Glutamatergic neuron (in vitro differentiated cells): ENCODE measurements at places on chromosomes 16 and 17.
A peak's percentile ranks its signal among the peaks of the same experiment; 100 is the strongest.

- no peak for DNase-seq
Measured at GRCh38 chr17:40284085-40284713, 3.5 kb upstream of the CDC6 start.

- DNase-seq = no peak
Measured at GRCh38 chr17:6660805-6661463, 9.4 kb downstream of the C17orf100 start.

- no peak for DNase-seq
Measured at GRCh38 chr16:53581784-53582183, 78.8 kb upstream of the AKTIP start.

- DNase-seq = no peak
Measured at GRCh38 chr17:28963841-28964240, 12.5 kb upstream of the PHF12 start.

DNA sequence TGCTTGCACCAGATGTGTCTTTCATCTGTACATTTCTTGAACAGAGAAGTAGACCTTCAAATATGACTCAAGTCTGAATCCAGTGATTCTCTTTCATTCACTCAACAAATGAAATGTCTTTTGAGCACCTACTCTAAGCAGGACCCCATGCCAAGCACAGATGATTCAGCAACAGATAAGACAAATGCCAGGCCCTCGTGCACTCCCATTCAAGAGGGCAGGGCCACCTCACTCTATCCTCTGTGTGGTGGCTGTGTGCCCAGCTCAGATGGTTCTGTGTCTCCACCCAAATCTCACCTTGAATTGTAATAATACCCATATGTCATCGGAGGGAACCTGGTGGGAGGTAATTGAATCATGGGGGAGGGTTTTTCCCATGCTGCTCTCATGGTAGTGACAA is 74.1 kb upstream of the NKD1 start:
- DNase-seq = no peak

GRCh38 chr17:4788807-4789700 is at the start of gene GLTPD2:
GLTPD2 (plus strand) TSS chr17:4788964; CDS start chr17:4789012, 48 bp downstream.
- DNase-seq = peak; percentile 37

GRCh38 chr17:82441691-82442487 is 8.7 kb downstream of the CYBC1 start:
- DNase-seq = no peak

DNA sequence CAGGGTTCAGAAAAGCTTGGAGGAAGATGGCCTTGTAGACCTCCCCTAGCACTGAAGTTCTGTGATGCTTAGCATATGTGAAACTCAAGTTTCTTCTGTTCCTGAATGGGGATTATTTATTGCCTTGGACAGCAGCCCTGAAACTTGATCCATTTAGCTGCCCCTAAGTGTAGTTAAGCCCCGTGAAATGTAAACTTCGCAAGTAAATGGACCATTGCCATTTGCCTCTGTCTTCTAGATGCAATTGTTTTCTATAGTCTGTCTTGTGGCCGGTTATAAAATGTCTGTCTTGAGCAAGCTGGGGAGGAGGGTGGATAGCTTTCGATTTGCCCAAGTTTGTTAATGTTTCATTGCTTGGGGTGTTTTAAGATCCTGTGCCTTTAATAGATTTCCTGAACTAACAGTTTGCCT is 261.8 kb downstream of the CDH13 start:
- DNase-seq = no peak

DNA sequence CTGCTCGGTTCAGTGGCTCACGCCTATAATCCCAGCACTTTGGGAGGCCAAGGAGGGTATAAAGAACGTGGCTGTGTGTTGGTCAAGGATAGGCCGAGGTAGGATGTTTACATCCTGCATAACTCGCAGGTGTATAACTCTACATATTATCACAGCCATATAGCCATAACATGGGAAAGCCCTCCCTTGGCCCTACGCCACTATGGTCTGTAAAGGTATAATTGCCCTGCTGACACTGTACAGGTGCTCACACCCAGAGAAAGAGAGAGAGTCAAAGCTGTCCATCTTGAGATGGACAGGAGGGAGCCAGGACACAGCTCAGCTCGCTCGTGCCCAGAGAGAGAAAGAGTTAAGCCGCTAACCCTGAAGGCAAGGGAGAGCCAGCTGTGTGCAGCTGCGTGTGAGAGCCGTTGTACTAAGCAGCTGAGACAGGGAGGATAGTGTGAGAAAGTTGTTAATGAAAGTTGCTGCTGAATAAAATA is 30.4 kb upstream of the DHX8 start:
- DNase-seq = no peak

DNA sequence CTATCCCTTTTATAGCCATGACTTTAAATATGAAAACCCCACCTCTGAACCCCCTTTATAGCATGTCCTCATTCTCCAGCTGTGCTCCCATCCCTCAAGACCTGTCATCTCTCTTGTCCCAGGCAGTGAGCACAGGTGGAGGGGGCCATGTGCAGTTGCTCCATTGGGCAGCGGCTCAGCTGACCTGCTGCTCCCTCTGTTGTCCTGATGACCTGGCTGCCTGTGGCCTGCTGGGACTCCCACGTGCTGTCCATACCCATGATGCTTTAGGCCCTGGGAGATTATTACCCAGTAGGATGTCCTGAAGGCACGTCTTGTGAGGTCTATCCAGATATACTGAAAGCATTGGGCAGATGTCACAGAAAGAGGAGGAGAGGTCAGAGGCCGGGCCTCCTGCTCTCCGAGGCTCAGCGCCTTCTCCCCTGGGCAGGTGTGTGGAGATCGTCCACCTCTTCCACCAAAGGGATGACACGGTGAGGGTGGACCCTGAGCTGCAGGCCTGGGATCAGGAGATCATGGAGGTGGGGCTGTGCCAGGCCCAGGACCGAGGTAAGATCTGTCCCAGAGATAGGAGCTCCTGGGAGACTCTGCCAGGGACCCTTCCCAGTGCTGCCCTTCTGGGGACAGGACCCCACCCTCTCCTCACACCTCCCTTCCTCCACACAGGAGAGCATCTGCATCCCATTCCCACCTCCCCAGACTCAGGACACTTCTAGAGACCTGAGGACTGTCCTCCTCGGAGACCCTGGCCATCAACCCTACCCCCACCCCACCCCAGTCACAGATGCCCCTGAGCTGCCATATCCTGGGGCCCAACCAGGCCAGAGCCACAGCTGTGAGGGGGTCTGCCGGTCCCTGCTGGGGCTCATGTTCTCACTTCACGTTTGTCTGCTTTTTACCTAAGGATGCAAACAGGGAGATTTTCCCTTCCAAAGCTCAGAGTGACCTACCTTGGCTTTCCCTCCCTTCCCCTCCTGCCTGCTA is 58.0 kb downstream of the GOSR1 start:
- DNase-seq = no peak

DNA sequence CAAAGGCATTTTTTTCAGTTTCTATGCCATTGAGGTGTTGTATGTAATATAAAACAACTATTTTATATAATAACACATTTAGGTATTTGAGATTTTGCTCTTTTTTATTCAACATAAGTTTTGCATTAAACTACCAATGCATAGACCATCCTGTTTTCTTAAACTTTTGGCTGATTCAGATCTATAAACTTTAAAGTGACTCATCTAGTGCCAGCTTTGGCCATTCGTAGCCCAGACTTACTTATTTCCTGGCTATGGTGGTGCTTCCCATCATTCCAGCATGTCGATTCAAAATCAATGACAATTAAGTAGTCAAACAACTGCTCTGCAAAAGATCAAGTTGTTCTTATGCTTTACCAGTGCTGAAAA is 3.1 kb downstream of the ERI2 start:
- DNase-seq = no peak

DNA sequence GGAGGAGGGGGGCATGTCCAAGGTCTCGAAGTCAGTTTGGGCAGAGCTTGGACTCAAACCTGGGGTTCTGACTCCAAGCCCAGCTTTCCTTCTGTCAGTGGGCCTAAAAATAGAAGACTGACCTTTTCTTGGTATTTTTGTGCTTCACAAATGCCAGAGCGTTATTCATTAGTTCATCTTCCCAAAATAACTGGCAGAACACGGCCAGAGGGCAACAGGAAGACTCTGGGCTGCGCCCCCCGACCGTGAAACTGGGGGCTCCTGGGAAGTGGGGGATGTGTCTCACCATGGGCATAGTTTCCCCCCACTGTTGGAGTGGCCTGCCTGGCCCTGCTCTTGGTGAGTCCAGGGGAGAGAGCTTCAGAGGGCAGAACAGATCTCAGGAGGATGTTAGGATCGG is 94.0 kb downstream of the SOCS1 start:
- no peak for DNase-seq

GRCh38 chr17:21453144-21453898 is 77.2 kb downstream of the KCNJ12 start:
- peak; percentile 84 for DNase-seq

DNA sequence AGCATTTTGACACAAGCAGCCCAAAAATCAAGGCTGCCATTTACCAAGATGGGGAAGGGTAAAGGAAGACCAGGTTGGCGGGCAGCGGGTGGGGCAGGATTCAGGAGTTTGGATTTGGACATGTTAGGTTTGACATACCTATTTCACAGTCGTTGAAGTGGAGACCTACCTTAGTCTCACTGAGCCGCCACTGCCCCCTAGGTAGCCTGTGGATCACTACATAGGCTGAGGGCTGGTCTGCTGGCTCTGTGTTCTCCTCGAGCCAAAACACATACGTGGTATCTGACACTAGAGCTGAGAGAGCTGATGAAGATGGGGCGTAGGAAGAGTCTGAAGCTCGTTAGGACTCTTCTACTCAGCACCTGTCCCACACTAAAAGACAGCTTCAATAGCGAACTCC is 115.1 kb downstream of the HIC1 start:
- DNase-seq = no peak

GRCh38 chr16:28189245-28189644 is 22.5 kb downstream of the XPO6 start:
- DNase-seq = no peak

- DNase-seq = no peak
Measured at GRCh38 chr17:43924558-43924957, 17.2 kb upstream of the MPP2 start.

DNA sequence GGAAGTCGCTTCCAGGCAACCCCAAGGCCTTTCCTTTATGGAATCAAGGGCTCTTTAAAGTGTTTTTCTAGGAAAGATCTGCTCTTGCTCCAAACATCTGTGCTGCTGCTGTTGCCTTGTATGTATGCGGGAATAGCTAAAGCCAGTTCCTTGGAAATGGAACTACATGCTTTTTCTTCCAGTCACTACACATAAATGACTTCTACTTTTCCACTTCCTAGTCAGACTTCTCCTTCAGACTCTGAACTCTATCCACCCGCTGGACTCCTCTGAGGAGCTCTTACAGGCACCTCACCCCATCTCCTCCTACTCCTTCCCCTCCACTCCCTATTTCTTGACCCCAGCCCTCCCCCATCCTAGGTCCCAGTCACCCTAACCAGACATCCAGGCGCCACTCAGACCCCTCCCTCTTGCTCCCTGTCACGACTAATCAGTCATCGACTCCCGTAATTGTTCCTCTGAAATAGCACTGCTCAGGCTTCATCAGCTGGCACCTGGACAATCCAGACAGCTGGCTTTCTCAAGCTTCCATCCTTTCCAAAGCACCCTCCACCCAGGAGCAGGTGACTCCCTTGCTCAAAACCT is 15.0 kb upstream of the PEMT start:
- DNase-seq = no peak

DNA sequence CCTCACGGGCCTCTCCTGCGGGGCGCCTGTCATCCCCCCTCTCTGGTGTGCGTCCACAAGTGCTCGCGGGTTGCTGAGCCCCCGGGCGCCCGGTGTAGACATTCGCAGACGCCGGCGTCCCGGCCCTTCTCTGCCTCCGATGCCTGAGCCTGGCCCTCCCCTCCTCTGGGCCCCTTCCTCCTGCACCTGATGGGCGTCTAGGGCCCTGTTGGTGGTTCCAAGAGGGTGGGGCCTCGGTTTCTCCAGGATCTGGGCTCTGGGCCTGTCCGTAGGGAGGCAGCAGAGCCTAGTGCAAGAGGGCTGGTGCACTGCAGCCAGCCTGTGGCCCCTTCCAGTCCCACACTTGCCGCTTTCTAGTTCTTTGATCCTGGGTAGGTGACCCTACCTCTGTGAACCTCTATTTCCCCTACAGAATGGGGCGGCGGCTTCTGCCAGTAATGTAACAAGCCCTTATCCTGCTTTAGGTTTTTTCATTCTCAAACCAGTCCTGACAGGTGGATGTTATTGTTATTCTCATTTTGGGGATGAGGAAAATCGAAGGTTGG is 623 bp downstream of the E4F1 start:
- DNase-seq = no peak

- DNase-seq = no peak
Measured at GRCh38 chr17:42618442-42619150, 9.1 kb downstream of the TUBG1 start.

DNA sequence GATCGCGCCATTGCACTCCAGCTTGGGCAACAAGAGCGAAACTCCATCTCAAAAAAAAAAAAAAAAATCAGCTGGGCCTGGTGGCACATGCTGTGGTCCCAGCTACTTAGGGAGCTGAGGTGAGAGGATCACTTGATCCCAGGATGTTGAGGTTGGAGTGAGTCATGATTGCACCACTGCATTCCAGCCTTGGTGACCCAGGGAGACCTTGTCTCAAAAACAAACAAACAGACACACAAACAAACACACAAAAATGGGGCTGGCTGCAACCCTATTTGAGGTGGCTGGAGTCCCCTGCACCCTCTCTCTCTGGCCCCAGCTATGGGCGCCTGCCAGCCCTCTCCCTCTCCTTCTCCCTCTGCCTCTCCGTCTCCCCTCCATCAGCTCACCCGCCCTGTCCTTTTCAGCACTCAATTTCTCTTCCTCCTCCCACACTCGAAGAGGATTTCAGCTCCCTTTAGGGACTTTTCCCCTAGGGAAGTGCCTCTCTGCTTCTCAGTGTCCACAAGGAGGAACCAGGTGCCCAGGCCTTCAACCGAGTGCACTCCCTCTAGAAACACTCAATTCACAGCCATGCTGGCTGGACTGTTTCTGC is 17.5 kb upstream of the TFAP4 start:
- no peak for DNase-seq

DNA sequence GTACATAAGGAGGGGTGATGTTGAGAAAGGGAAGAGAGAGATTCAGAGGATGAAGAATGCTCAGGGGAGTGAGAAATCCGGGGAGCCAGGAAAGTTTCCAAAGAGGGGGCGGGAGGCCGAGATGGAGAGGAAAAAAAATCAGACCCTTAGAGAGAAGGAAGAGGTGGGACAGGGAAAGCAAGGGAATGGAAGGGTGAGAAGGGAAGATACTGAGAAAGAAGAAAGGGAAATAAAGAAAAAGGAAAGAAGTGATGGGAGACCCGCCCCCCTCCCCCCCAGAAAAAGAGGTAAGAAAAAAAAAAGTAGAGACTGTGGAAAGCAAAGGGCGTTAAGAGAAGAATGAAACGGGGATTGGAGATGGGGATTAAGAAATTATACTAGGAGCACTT is 507 bp downstream of the DYNLRB2 start:
- DNase-seq = no peak

DNA sequence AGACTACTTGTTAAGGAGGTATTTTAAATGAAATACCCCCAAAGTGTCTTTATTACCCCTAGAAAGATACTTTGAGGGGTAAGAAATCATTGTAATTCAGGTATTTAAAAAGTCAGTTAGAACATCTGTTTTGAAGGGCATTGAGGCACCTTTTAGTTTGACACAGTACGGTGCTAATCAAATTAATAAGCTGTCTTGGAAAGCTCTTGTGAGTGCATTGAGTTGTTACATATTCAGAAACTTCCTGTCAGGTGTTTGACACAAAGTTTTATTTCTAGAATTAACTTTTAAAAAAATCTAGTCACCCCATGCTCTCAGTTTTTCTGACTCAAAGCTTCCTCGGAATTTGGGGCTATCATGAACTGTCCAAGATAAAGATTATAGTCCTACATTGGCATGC is 4.6 kb downstream of the RBBP6 start:
- no peak for DNase-seq

GRCh38 chr17:17495536-17496188 is 533 bp downstream of the RASD1 start:
- no peak for DNase-seq

- DNase-seq = peak; percentile 91
Measured at GRCh38 chr16:89924297-89924924, 1.3 kb downstream of the TUBB3 start.
